ENCODE measurements at places on chromosomes 2 and 18.
A peak's percentile ranks its signal among the peaks of the same experiment; 100 is the strongest.

DNA sequence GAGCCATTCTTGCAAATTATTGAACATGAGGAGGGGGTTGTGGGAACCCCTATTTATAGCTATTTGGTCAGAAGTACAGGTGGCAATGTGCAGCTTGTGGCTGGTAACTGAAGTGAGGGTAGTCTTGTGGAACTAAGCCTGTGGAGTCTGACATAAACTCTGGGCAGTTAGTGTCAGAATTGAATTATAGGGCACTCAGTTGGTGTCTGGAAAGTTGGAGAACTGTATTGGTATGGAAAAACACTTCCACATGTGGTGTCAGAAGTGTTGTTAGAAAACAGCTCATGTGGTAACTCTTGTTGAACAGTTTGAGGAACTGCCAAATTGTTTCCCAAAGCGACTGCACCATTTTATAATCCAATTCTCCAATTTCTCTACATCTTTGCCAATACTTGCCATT lies 7.5 kb downstream of the RALBP1 start:
- no peak for DNase-seq

GRCh38 chr2:24492421-24493279 lies 1.6 kb downstream of the NCOA1 start:
- DNase-seq = no peak

DNA sequence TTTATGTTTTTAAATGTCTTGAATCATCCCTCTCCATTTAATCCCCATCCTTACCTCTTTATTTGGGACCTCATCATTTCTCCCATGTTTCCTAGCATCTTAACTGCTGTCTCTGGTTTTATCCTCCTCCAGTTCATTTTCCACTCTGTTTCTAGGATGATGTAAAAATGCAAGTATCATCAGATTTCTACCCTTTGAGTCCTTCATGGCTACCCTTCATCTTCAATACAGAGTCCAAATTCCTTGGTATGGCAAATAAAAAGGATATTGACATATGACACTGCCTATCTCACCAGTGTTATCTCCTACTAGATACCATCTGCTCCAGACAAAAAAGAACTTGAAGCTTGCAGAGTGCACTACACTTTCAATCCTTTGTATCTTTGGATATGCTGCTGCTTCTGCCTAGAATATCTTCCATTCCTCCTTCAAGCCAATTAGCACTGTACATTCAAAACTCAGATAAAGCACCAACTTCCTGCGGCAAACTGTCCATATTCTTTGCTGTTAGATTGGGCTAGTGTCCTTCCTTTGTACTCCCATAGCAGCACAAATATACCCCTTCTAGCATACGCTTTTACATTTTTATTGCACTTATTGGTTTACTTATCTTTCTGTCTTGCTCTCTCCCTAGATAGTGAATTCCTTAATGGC lies 24.6 kb upstream of the TLK1 start:
- no peak for DNase-seq

GRCh38 chr2:119730671-119731177 lies 29.0 kb upstream of the PTPN4 start:
- DNase-seq = no peak

GRCh38 chr2:234840336-234840735 lies 111.5 kb upstream of the SH3BP4 start:
- peak; percentile 96 for DNase-seq

- DNase-seq = no peak
These were observed 53.8 kb downstream of the SEMA4F start for GRCh38 chr2:74707837-74708236.

DNA sequence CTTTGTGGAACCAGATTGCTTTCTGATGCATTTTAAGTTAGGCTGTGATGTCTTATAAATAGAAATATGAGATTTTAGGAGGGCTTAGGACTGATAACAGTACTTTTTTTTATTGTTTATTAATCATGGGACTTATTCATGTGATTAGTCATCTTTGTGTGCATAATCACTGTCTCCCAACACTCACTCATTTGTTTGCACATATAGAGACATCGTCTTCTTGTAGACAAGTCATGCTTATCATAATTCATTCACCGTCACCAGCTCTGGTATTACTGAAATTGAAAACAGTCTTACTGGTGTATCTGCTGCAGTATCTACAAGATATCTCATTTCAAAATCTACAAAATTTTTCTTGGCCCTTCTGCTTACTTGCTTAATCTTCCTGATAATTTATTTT lies 45.8 kb downstream of the WDR7 start:
- no peak for DNase-seq

DNA sequence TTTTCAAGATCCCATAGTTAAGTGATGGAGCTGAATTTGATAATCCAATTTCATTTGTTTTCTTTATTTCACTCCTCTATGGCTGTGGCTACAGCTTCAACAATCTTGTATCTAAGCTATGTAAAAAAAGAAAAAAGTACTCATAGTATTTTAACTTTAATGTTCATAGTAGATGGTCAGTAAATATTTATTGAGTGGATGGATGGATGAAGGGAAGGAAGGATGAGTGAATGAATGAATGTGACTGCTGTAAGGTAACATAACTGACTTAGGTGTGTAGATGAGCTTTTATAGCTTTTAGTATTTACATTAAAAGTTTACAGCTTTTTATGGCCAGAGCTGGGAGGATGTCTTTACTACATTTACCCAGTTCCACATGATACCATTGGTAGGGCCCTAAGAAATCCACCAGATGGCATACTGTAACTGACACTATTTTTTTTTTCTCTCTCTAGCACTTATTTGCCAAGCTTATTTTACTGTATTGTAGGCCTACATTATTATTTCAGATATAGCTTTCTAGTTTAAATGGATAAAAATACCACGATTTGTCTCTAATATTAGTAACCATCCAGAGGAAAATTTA lies 13.4 kb upstream of the HRH4 start:
- no peak for DNase-seq

- DNase-seq = no peak
These were observed 231.1 kb downstream of the LRP1B start for GRCh38 chr2:141899740-141900139.

GRCh38 chr2:50781646-50782045 lies 250.3 kb downstream of the NRXN1 start:
- no peak for DNase-seq

GRCh38 chr2:99480390-99480789 lies 9.4 kb downstream of the REV1 start:
- no peak for DNase-seq

- DNase-seq = no peak
These were observed 57.7 kb upstream of the HPCAL1 start for GRCh38 chr2:10245021-10245420.

DNA sequence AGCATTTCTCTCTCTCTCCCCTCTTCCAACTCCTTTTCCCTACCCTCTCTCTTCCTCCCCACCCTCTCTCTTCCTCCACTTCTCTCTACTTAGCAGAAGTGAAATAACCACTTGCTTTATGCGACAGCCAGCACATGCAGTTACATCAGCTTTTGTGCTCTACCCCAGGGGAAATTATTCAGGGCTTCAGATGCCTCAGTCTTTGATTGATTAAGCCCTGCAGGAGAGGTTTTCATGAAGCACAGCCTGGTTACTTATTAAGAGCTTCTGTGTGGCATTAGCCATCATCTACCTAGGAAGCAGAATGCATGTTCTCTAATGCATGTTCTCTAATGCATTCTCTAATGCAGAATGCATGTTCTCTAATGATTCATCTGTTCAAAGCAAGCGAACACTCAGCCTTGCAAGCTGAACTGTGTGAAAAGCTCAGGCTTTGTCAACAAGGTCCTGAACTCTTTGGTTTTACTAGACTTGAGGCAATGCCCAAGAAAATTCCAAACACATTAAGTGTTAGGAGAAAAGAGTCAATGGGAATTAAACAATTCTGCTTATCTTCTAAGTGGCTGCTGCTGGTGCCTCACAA lies 56.1 kb downstream of the LHCGR start:
- no peak for DNase-seq

GRCh38 chr2:136319651-136320050 lies 201.7 kb upstream of the CXCR4 start:
- no peak for DNase-seq

DNA sequence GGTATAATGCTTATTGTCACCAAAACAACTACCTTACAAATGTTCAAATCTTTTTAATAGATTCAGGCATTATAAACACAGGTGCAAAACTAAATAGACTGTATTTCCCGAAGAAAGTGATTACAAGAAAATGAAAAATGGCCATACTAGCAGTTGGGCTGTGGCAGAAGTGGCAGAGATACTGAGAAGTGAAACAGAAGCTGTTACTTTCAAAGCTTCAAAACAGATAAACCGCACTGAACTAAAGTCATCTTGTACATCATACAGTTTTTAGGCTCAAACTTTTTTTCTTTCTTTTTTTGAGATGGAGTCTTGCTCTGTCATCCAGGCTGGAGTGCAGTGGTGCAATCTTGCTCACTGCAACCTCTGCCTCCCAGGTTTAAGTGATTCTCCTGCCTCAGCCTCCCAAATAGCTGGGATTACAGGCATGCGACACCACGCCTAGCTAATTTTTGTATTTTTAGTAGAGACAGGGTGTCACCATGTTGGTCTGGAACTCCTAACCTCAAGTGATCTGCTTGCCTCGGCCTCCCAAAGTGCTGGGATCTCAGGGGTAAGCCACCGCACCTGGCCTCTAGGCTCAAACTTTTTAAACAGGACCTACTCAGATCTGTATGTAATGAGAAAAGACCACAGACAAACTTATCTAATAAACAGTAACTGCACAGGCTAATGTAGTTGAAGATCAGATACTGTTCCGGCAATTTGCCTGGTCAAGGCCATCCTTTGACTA lies 77.9 kb upstream of the SATB2 start:
- DNase-seq = no peak

GRCh38 chr2:142892715-142893114 lies 15.3 kb downstream of the KYNU start:
- DNase-seq = no peak

- no peak for DNase-seq
These were observed 323.1 kb downstream of the SLC8A1 start for GRCh38 chr2:40128796-40129195.

GRCh38 chr2:178237488-178238153 lies 43.3 kb downstream of the OSBPL6 start:
- DNase-seq = no peak

- DNase-seq = no peak
These were observed 7.8 kb downstream of the EHD3 start for GRCh38 chr2:31241625-31242270.

DNA sequence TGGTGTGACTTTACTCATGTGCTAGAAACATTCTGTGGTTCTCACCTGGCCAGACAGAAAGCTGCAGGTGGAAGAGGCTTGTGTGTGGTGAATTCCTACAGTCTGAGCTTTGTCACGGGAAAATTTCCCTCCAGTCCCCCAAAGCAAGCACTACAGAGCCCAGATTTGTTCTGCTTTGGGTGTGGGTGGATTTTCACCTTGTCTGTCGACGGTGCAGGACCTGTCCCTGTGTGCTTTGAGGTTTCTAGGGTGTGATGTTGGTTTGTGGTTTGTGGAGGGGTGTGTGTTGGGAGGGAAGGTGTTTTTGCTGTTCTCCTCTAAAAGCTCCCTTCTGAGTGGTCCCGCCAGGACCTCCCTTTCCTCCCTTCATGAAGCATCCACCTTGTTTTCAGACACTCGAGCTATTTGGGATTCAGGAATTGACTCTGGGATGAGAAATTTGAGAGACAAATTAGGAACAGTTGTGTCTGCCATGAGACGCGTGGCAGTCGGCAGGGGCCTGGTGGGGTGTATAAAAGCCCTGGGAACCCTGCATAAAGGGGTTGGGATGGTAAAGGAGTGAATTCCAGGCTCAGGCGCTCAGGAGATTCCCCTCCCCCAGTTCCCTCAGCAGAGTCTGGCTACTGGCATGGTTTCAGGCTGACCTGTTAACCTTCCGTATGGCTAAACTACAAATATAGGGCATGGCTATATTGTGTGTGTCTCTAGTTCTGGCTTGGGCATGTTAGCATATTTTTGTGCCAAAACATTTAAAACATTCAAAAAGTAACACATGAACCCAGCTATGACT lies 65.5 kb downstream of the DGKD start:
- DNase-seq = no peak

- no peak for DNase-seq
These were observed 20.0 kb downstream of the SFTPB start for GRCh38 chr2:85647823-85648526.

DNA sequence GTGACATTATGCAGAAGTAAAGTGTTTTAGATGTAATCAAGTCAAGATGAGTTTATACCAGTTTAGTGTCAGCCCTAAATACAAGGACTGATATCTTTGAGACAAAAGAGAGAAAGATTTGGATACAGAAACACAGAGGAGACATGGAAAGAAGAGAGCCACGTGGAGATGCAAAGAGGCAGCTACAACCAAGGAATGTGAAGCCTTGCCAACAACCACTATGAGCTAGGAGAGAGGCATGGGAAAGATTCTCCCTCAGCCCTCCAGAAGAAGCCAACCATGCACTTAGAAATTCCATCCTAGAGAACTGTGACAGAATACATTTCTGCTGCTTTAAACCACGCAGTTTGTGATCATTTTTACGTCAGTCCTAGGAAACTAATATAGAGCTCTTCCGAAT lies 217.2 kb downstream of the DOK6 start:
- DNase-seq = no peak

DNA sequence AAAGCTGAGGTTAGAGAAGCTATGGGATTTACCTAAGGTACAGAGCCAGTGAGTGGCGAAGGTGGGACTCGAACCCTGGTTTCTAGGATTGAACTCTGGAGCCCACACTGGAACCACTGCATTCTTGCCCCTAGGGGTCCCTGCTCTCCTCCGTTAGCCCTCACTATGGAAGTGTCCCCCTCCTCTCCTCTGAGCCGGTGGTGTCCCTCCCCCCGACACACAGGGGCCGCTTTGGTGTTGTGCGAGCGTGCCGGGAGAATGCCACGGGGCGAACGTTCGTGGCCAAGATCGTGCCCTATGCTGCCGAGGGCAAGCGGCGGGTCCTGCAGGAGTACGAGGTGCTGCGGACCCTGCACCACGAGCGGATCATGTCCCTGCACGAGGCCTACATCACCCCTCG lies 8.5 kb upstream of the GMPPA start:
- no peak for DNase-seq

DNA sequence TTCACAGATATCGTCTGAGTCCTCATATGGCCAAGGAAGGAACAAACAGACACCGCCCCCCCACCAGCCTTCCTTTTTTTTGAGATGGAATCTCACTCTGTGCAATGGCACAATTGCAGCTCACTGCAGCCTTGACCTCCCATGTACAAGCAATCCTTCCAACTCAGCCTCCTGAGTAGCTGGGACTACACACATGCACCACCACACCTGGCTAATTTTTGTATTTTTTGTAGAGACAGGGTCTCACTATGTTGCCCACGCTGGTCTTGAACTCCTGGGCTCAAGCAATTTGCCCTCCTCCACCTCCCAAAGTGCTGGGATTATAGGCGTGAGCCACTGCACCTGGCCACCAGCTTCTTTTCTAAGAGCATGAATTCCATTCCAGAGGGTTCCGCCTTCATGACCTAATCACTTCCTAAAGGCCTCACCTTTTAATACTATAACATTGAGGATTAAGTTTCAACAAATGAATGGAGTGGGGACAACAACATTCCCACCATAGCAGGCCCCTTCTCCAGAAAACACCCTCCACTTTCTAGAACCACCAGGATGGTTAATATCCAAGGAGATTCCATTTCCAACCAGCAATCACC lies 2.2 kb upstream of the TMBIM1 start:
- no peak for DNase-seq

- no peak for DNase-seq
These were observed 33.5 kb downstream of the ZNF532 start for GRCh38 chr18:58898010-58898799.

- no peak for DNase-seq
These were observed 71.2 kb upstream of the COL3A1 start for GRCh38 chr2:188902901-188903491.
